ENCODE measurements at places on chromosomes 16 and 17. TPM values are rescaled to one million over a fixed set of nuclear protein-coding genes. Genes with fewer than 3 reads are reported as not detected.

HSPB9 gene
- not detected for total RNA-seq

DNAH17 gene
- total RNA-seq: not detected

SPNS3 gene
- total RNA-seq: 1.7 TPM

CCDC43 gene
- total RNA-seq: 28.8 TPM

ADAD2 gene
- total RNA-seq: 0.52 TPM

AOC2 gene
- total RNA-seq: 0.44 TPM

SBK1 gene
- total RNA-seq: 2.3 TPM

SLC47A1 gene
- 12.9 TPM for total RNA-seq

ABCC12 gene
- not detected for total RNA-seq

HYDIN gene
- 1.6 TPM for total RNA-seq

DNA sequence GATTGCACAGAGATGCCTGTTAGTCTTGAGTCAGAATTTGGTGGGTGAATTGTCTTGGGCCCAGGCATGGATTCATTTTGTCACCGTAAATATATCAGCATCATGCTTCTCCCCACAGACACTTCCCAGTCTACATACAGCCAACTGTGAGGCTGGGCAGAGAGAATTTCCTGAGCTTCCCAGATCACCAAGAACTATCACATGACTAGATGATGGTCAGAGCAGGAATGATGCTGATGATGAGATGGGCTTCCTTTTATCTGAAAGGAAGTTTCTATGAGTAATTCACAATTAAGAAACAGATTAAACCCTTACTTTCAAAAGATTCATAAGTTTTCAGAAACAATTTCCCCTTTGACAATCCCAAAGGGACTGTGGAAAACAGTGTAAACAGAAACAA, 323 bp upstream of the KRTAP9-9 start:
- no peak for DNase-seq

GRCh38 chr17:36027761-36028160, 10.0 kb upstream of the CCL23 start:
- no peak for DNase-seq

DNA sequence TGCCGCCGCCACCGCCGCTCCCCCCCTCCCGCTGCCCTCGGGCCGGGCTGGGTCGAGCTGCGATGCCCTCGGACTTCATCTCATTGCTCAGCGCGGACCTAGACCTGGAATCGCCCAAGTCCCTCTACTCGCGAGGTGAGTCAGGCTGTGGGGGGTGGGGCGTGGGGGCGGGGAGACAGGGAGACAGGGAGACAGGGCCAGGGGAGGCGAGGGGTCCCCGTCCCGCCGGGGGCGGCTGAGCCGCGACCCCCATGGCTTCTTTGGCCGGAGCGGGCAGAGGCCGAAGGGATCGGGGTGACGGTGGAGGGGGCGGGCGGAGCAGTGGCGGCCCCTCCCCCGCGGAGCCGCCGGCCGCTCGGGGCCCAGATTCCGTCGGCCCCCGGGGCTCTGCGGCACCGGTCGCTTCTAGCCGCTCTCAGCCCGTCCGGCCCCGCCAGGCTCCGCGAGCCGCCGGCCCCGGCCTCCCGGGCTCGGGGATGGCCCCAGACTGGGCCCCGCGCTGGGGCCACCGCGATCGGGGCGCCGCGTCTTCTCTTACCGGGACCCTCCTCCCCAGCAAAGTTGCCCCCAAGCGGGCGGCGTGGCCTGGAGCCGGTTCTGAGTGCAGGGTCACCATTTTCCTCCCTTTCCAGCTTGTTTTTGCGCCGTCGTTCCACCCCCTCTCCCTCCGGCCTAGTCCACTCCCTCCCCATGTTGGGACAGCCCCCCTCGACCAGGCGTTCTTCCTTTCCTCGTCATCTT, 644 bp downstream of the NFAT5 start:
- DNase-seq: peak; percentile 64

DNA sequence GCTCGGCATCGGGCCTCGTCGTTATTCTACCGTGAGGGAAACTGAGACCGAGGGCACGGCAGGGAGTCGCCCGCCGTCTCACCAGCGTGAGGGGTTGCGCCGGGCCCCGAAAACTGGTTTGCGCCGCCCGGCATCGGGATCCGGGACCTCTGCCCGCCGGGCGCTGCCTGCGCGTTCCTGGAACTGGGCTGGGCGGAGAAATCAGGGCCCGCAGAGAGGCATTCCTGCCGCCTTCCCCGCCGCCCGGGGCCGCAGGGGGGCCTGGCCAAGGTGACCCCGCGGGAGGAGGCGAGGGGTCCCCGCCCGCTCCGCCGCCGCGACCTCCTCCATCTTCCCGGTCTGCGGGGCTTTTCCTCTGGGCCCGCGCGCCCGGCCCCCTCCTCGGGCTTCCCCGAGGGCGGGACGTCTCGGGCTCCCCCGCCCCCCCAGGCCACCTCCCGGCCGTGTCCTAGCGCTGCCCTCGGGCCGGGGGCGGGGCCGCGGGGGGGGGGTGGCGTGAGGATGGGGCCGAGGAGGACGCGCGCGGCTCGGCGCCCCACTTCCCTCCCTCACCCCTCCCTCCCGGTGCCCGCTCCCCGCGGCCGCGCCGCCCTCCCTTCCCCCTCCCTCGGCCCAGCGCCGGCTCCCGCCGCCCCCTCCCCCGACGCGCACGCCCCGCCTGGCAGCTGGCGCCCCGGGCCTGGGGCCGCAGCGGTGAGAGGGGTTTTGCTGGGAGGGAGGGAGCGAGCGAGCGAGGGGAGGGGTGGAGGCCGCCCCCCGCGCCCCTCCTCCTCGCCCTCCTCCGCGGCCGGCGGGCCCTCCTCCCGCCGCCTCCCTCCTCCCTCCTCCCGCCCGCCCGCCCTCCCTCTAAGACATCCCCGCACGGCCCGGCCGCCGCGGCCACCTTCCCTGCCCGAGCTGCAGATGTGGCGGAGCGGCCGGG, at the start of gene GLIS2:
Gene GLIS2, plus strand, starts transcription at position 882 of the 922 bp plus-strand sequence. CDS start 16,214 bp downstream, outside the sequence.
- DNase-seq: peak; percentile 84

DNA sequence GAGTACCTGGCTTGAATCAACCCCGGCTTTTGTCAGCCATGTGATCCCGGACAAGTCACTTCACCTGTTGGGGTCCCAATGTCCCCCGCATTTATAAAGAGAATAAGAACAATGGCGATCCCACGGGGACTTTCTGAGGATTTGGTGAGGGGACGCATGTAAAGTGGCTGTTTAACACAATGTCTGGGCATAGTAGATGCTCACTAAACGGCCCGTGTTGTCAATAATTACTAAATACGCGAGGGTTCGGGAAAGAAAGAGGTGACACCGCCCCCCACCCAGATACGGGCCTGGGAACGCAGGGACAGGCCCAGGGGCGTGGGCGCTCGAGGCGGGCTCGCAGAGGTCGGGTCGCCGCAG, 1.8 kb downstream of the SYNGR3 start:
- DNase-seq: no peak

DNA sequence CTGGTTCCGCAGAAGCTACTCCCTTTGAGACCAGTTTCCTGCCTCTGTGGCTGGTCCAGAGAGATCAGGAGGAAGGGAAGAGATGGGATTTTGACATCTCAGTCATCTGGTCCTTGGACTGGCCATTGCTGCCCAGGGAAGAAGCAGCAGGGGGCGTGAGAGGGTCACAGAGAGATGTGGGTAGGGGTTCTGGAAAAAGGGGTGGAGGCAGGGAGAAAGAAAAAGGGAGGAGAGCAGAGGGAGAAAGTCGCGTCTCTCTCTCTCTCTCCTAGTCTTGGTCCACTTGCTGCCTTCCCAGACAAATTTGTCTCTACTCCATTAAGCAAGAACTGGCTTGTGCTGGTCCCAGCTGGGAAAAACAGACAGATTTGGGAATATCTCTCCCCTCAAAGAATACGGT, 4.4 kb downstream of the SHBG start:
- DNase-seq: peak; percentile 46

DNA sequence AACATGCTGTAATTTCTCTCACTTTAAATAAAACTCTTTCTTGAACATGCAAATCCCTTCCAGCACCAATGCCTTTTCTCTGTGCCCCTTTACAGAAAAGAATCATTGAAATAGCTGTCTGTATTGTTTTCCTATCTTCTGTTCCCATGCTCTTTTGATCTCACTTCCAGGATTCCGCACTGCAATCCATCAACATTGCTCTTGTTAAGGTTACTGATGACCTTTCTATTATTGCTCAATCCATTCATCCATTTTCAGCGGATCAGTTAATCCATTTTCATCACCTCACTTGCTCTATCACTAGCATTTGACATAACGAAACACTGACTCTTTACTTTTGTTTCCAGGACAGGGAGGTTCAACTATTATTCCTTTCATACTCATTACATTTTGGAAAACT, 130.5 kb downstream of the ABCA8 start:
- DNase-seq: no peak

DNA sequence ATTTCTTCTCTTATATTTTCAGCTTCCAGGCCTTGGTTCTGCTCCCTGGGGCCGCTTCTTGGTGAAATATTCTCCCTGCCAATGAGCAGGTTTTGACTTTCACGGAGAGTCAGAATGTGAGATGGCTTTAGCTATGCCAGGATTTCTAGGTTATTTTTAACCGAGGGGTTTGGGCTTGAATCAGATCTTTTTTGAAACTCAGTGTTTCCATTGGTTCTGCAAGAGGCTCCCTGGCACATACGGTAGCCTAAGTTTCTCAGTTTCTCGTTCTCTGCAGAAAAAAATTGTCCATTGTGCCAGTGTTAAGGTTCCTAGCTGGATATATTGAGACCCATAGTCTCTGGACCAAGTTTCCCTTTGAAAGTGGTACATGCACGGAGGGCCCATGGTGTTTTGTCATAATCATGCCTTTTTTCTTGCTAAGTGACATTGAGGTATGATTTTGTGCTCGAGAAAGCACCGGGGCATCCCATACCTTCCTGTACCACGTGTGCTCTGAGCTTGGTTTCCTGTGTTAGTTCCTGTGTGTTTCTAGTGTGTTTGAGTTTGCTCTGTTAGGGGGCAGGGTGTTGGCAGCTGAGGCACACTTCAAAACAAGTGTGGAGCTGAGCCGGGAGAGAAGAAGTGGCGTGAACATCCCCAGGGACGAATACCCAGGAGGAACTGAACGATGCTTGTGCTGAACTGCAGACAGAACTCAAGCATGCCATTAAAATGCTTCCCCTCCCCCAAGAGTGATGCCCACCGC, 127.2 kb downstream of the HS3ST3B1 start:
- DNase-seq: no peak

DNA sequence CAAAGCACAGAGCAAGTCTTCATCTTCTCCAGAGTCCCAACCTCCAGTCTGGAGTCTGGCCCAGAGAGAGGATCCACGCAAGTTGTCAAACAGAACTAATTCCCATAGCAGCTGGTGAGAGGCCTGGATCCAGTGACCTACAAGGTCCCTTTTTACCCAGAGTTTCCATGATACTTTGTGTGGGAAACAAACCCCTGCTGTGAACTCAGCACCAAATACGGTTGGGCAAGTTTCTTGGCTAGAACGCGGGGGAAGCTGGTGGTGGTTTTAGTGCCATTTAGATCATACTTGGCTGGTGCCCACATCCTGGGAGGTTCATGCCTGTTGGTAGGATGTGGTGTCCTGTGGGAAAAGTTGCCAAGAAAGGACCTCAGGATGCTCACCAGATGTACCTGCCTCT, 18.1 kb downstream of the TMC7 start:
- DNase-seq: no peak

GRCh38 chr16:7316281-7316888, 16.3 kb upstream of the RBFOX1 start:
- no peak for DNase-seq

GRCh38 chr17:60557805-60558204, 31.8 kb upstream of the APPBP2 start:
- no peak for DNase-seq

- no peak for DNase-seq
These were observed at the start of gene KRT222 for GRCh38 chr17:40664582-40665333. Gene KRT222, minus strand, starts transcription at chr17:40665177. Its CDS starts 78 bp downstream, at chr17:40665099.

DNA sequence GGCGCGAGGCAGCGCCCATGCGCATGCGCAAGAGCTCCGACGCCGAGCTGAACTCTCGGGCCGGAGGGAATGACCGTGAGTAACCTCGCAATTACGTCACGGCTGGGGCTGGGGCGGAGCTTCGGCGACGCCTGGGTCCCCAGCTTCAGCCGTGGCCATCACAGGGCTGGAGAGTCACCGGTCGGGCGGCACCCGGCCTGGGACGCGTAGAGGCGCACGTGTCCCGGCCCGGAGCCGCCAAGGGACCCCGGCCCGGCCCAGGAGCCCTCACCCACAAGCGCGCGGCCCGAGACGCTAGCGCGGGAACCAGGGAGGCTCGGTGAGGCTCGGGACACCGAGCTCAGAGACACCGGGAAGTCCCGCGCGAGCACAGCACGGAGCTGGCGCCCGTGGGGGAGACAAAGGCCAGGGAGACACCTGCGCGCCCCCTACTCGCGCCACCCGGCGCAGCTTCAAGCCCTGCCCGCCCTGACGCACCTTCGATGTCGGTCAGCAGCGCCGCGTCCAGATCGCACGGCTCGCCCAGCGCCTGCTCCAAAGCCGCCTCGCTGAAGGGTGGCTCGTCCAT, 452 bp downstream of the SREBF1 start:
- DNase-seq: peak; percentile 98

DNA sequence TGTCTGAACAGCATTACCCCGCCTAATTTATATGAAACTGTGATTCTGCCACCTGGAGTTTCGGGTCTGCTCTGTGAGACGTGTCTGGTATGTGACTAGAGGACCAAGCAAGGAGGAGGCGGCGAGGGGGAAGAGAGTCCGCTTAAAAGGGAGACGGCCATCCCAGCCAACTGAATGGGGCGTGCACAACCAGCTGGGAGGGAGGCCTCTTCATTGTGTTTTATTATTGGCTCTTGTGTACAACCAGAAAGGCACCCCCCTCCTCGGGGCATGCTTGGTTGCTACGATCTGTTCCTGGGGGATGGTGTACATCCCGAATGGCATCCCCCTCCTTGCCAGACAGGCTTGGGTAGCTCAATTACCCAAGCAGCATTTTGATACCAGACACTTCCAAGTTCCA, 384.5 kb upstream of the SALL1 start:
- no peak for DNase-seq

- DNase-seq: no peak
These were observed 11.2 kb upstream of the MTSS2 start for GRCh38 chr16:70696952-70697593.

- no peak for DNase-seq
These were observed 214.0 kb downstream of the ZFHX3 start for GRCh38 chr16:72833969-72834368.

DNA sequence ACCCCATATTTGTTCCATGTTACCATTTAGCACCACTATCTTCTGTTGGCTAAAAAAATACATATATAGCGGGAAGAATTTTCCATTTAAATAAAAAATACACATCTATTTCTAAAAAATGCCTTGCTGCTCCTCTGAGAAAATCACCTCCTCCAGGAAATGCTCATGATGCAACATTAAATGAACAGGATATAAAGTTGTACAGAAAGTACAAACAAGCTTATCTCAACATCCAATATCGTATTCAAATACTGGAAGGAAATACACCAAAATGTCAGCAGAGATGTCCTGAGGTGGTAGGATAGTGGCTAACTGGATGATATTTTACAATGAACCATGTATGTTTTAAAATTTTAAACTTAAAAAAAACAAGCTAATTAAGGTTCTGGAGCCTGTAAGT, 21.3 kb downstream of the GNA13 start:
- DNase-seq: no peak

DNA sequence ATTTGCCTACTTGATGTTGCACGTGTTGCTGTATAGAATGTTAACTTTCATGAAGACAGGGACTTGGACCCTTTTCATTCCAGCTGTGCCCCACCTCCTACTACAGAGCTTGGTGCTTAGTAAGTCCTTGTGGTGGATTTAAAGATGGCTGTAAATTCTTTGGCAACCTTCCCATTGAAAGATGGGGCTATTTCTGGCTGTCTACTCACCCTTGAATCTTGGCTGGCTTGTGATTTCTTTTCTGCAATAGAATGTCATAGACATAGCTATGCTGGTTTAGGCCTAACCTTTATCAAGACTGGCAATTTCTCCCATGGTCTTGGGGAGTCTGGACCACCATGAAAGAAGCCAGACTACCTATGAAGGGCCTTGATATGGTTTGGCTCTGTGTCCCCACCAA, 59.0 kb downstream of the ACSM2A start:
- DNase-seq: no peak

GRCh38 chr17:29116804-29117753, 63.1 kb downstream of the MYO18A start:
- peak; percentile 83 for DNase-seq

All from left ventricle myocardium inferior (tissue), 1 donor.